ENCODE measurements at places on chromosomes 5 and 9.

GRCh38 chr5:72515211-72515610, 8.0 kb upstream of the ZNF366 start:
- no peak for DNase-seq

- no peak for DNase-seq
Measured at GRCh38 chr5:136979131-136979530, 520.0 kb downstream of the SPOCK1 start.

GRCh38 chr5:73493421-73493820, 4.8 kb upstream of the BTF3 start:
- no peak for DNase-seq

- no peak for DNase-seq
Measured at GRCh38 chr9:127980060-127980705, 606 bp downstream of the EEIG1 start.

- DNase-seq = no peak
Measured at GRCh38 chr9:124483481-124483880, 23.7 kb downstream of the NR5A1 start.

DNA sequence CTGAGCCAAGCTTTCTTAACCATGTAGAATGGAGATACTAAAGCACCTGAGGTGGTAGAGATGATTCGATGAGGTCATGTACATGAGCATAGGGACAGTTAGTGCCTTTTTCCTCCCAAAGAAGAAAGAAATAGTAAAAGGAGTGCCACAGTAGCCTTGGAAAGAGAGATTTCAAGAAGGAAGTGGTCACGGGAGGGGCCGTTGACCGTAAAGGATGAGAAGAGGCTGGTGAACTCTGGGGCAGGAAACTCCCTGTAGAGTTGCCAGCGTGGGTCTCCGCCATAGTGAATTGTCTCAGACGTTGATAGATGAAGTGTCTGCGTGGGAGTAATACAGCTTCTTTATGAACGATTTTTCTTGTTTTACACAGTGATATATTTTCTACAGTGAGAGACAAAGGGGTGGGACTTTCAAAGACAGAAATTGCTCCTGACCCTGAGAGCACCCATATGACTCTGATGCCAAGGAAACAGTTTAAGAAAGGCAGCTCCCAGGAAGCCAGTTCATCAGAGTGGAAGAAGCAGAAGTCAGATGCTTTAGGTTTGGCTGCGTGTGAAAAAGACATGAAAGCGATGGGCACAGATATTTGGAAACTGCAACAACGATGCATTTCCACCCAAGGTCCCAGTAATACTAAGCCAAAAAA, 41.3 kb downstream of the UGCG start:
- DNase-seq = no peak

DNA sequence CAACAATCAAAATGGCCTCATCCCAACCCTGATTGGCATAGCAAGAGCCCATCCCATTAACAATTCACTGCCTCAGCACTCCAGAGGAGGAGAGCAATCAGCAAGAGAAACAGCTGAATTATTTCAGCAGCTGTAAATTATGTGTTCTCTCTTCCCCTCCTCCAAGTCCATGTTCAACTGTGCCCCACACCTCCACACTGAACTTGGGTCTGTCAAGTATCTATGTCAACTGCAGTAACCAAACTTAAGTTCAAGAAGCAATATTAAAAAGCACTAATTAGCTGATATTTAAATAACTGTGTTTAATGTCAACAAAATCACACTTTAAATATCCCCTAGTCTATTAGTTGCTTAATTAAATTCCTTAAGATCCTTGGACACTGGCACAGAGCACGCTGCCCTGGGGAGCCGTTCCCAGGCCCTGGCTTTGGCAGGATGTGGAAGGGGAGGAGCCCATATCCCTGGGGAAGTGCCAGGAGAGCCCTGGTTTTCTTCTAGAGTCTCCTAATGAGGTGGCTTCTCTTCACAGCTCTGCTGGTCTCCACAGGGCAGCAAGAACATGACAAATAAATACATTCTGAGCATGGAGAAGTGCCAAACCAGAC, 50.6 kb downstream of the SIL1 start:
- no peak for DNase-seq

GRCh38 chr5:124912638-124913328, 166.3 kb upstream of the ZNF608 start:
- DNase-seq = no peak

DNA sequence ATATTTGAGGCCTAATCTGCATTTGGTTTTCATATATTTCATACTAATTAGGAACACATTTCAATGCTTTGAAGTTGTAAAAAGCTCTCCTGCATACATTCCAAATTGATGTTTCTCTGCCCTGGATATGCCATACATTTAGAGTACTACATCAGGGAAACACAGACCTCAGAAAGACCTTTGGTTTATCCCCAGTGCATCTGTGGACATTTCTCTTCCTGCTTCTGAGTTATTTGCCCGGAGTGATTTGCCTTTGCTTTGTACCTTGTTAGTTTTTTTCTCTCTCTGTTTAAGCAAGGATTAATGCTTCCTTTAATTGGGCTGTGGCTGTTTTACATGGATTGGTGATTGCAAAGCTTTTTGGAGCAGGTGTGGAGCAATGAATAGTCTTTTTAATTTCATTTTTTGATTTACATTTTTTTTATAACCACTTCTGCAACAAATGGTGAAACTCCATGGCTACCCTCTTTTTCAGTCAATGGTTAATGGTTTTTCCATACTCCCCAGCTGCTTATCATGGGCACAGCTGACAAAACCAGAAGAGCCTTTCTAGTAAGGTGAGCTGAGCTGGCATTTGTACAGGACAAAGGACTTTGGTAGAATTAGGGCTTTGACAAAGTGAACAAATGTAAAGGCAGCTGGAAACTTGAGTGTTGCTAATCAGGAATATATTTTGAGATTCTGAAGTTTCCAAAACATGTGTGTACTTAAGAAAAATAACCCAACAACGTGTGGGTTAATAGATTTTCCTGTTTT, 54.2 kb downstream of the ZSWIM6 start:
- DNase-seq = no peak

GRCh38 chr5:1542781-1543180, 19.0 kb upstream of the LPCAT1 start:
- no peak for DNase-seq

- no peak for DNase-seq
Measured at GRCh38 chr9:21154018-21154608, 12.3 kb downstream of the IFNA21 start.

- no peak for DNase-seq
Measured at GRCh38 chr9:134291961-134292871, 34.0 kb upstream of the RXRA start.

DNA sequence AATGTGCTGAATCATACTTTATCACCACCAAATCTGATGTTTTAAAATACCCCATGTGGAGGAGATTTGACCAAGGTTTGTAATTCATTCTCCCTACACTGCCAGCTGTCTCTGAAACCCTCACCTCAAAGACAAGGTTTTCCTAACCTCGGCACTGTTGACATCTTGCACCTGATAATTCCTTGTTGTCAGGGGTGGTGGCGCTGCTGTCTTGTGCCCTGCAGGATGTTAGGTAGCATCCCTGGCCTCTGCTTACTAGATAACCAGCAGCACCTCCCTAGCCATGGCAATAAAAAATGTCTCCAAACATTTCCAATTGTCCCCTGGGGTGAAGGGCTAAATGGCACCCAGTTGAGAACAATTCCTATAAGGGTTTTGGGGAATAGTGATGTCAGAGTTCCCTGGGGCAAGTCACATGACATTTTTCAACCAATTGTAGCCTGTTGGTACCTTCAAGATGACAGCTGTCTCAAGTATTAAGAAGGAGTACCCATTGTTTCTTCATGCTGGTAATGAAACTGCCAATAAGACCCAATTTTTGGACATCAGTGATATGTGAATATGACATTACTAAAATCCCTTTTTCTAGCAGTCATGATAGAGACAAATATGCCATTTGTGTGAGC, 160.6 kb upstream of the PLCXD3 start:
- DNase-seq = no peak

DNA sequence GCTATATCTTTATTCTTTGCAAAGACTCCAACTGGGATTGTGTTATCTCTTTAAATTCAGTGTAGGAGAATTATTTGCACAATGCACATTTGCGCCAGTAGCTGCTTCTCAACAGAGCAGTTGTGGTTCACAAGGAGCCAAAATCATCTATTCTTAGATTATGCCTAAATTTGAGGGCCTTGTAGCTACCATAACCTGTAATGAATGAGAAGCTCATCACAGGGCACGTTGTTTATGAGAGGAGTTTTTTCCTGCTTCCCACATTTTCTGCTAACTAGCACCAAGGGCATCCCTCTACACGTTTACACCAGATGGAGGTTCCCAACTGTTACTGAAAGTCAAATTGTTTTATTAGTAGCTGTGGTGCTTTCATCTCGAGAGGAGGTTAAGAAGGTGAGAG, 322.4 kb downstream of the TMEM161B start:
- no peak for DNase-seq

DNA sequence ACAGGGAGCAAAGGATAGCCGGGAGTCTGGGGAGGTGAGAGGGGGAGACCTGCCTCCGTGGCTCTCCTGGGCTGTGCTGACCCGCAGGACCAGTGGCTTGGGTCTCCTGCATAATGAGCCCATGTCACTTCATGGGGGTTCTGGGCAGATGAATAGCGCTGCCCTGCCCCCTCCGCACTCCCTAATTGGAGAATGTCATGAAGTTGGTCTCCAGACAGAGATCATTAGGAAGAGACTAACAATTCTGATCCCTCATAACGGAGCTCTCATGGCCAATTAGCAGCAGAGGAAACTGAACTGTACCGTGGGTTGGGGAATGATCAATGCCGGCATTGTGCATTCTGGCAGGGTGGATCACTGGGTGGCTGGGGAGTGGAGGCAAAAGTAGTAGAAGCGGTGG, 186.1 kb downstream of the FSTL4 start:
- no peak for DNase-seq

DNA sequence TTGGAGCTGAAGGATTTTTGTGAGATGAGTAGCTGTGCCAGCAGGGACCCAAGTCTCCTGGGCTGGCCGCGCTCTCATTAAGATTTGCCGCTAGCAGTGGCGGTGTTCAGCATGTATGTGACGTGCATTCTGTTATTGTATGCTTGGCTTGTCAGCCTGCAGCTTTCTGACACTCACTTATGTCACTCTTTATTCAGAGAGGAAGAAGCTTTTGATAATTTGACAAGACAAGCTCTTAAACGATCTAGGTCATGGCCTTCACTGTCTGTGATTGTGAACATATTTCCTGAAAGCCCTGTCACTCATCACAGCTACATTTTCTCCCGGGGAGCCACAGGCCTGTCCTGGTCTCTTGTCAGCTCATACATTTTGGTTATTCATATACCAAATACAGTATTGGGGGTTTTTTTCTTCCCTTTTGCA, 98.2 kb upstream of the GRHPR start:
- no peak for DNase-seq

- DNase-seq = no peak
Measured at GRCh38 chr5:156124708-156125107, 202.3 kb upstream of the SGCD start.

DNA sequence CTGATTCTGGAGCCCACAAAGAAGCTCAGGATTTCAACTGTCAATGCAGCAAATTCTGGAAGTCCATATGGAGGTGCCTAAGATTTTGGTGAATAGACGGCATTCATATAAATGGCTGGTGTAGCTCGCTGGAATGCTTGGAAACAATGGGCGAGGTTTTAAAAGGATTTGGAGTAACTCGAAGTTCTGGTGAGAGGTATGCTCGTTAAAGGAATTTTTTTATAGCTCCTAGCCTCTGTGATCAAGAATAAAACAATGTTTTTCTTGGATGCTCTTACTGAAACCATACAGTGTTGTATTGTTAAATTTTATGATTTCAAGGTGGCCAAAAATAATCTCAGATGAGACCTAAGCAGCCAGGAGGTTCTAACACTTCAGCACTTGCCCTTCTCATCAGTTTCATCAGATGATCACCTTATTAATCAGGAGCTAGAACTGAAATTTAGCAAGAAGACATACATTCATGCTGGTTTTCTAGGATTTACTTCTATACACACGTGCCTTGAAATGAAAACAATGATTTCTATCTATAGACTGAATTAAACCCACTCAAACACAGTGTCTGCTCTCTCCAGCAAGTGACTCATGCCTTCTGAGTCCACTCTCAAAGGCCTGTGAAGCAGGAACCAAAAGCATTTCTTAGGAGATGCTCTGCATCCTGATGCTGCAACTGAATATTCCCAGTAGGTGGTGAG, 79.2 kb downstream of the OTULIN start:
- DNase-seq = no peak

DNA sequence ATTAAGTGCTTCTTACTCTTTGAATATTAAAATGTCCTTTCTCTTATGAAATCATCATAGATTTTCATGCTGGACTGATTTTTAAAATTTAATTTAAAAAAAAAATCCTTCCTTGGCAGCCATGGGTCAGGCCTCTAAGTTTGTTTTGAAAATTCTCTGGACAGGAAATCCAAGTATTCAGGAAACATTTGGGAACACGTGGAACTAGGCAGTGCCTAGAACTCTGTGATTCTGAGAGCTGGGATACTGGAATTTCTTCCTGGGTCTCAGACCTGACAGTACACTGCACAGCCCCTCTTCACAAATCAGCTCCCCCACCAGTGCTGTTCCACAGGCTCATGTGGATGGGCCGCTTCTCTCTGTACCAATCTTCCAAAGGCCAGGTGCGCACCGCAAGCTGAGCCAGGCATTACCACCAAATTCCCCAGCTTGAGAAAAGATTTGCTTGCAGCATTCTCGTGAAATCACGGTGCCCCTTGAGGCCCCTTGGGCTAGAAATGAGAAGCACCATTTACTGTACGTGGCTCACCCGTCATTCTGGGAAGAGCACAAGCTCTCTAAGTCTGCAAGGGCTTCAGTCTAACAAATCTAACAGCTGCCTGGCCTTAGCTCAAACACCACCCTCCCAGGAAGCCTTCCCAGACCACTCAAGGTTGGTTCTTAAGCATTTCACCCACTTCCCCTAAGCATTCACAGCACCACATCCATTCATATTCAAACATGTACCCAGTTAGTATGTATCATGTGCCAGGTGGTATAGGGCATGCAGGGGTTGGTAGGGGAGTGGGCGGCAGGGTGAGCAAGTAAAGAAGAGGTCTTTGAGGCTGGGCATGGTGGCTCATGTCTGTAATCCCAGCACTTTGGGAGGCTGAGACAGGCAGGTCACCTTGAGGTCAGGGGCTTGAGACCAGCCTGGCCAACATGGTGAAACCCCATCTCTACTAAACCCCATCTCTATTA, 26.5 kb downstream of the B4GALT1 start:
- no peak for DNase-seq

DNA sequence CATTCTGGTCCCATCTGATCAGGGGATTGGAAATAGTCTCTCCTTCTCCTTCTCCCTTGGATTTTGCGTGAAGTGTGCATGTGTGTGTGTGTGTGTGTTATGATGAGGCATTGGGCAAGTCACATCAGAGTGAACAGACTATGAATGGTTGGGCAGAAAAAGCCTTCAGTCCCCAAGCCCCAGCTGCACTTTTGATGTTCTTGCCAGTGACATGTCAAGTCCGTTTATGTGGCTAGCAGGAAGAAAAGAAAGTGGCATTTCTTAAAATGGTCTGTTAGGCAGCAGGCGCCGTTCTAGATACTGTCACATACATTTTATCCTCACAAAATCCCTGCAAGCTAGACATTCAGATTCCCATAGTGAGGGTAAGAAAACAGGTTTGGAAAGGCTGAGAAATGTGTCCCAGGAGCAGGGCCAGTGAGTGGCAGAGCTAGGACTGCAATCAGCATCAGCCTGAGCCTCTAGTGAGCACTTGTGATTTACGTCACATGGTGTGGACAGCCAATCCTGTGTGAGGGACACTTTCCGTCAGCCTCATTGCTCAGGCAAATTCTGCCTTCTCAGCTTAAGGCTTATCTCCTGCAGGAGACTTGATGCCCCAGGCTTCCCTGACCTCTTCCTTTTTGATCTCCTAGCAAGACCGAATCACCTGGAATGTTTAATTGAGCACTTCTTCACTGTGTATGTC, 60.4 kb downstream of the GLRA1 start:
- DNase-seq = no peak

GRCh38 chr5:30112867-30113266, 1080.6 kb upstream of the CDH6 start:
- no peak for DNase-seq

Data from cortex of kidney (tissue), 1 donor.